ENCODE measurements at places on chromosomes 3 and 15. TPM values are rescaled to one million over a fixed set of nuclear protein-coding genes. Genes with fewer than 3 reads are reported as not detected.

The SLC22A14 gene
- 0.18 TPM for total RNA-seq

The RTF1 gene
- total RNA-seq, result 19.8 TPM

The GPR149 gene
- 0.35 TPM for total RNA-seq

The NIT2 gene
- total RNA-seq, result 26.0 TPM

The P2RY14 gene
- total RNA-seq, result 1.5 TPM

The PRKCD gene
- 1.5 TPM for total RNA-seq

The TGM4 gene
- total RNA-seq, result not detected

The TNNC1 gene
- total RNA-seq, result 608 TPM

The CCR9 gene
- total RNA-seq, result 0.09 TPM

The NANOGP8 gene
- 0.27 TPM for total RNA-seq

The UCN2 gene
- not detected for total RNA-seq

The CNTN4 gene
- total RNA-seq, result 6.8 TPM

The NAA50 gene
- total RNA-seq, result 122 TPM

The INKA1 gene
- total RNA-seq, result 13.2 TPM

The RAB6B gene
- 2.0 TPM for total RNA-seq

The EFCAB12 gene
- total RNA-seq, result 0.04 TPM

The ACAP2 gene
- total RNA-seq, result 33.7 TPM

The SPTBN5 gene
- total RNA-seq, result 6.3 TPM

Measured in muscle of leg (tissue), 16 donors.